ENCODE measurements at places on chromosomes 1 and 21.

DNA sequence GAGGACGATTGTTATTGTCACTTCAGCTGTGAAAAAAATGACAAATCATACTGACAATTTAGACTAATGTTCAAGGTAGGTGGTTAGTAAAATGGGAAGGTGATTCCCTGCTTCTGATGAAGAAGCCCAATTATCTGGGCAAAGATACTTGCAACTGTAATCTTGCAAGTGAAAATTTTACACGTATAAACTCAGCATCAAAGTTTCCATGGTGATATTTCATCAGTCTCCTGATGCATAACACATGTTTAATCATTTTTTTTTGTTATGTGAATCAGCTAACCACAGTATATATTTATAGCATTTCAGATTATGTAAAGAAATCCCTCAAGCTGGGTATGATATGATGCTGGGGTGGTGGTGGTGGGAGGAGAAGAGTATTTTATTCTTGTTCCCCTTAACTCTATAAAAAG lies 16.4 kb upstream of the KCNK1 start:
- DNase-seq: no peak

DNA sequence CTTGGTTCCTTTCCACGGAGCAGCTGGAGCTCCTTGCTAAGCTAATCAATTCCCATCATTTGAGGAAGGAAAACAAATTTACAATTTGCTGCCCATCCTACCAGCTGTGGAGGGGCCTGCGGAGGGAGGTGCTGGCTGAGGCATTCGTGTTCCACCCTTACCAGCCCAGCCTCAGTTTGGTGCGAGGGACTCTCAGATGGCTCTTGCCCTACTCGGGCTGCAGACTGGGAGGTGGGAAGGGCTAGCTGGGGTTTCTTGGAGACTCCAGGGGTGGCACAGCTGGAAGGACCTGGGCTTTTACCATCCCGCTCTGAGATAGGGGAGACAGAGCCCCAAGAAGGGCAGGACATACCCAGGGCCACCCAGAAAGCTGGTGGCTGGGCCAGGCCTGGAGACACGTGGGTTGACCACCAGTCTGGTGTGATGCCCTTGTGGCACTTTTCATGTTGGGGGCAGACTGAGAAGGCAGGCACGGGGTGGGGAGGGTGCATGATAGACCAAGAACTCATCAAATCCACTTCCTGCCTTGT lies 17.7 kb downstream of the DISP3 start:
- DNase-seq: no peak

GRCh38 chr1:92992054-92992453 lies 30.8 kb upstream of the DIPK1A start:
- DNase-seq: no peak

DNA sequence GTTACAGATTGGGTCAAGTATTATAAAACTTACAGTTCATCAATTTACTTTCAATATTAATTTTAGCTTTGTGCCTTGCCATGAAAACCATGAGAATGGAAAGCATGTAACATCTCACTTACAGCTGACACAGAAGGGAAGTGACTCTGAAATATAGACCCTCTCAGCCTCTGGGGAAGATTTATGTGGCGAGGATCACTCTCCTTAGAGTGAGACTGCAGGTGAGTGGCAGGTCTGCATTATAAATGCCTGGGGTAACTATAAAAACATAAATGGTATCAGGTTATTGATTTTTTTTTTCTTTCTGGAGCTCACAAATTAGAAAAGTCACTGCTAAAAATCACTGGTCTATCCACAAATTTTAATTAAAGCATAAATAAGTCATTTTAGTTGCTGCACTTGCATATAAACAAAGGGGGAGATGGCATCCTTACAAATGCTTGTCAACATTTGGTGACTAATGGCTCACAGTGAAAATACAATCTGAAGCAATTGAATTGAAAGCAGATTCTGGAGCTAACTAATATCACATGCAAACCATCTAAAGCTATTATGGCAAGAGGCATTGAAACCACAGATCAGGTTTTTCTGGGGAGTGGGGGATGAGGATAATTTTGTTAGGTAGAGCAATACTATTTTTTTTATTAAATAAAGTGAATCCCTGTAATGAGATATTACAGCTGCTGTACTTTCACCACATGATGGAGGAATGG lies 200.9 kb downstream of the TM2D1 start:
- no peak for DNase-seq

GRCh38 chr1:221310180-221310579 lies 430.9 kb downstream of the HLX start:
- DNase-seq: no peak

GRCh38 chr1:83511146-83511726 lies 487.7 kb downstream of the TTLL7 start:
- no peak for DNase-seq

DNA sequence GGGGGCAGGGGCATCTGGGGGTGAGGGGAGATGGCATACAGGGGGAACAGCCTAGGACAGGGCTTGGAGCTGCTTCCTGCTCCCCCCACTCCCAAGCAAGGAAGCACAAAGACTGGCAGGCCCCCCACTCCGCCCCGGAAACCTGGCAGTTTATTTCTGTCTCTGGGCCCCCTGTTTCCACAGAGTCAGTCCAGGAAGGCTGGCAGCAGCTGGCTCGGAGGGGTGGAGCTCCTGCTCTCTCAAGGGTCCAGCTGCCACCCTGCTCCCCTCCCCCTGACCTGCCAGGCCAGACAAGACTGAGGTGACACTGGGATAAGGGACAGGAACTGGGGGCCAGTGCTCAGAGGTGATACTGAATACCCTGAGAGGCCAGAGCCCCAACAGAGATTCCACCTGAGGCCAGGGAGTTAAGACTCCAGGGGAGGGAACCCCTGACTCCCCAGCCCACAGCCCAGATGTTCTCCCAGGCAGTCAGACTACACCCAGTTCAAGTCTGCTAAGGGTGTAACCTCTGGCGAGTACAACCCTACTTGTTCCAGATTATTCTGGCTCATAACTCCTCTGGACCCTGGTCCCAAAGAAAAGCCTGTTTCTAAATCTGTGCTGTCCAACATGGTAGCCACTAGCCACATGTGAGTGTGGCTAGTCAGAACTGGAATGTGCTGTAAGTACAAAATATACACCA lies 26.3 kb downstream of the AHDC1 start:
- DNase-seq: no peak

GRCh38 chr1:27257155-27257554 lies 22.7 kb downstream of the WDTC1 start:
- no peak for DNase-seq

DNA sequence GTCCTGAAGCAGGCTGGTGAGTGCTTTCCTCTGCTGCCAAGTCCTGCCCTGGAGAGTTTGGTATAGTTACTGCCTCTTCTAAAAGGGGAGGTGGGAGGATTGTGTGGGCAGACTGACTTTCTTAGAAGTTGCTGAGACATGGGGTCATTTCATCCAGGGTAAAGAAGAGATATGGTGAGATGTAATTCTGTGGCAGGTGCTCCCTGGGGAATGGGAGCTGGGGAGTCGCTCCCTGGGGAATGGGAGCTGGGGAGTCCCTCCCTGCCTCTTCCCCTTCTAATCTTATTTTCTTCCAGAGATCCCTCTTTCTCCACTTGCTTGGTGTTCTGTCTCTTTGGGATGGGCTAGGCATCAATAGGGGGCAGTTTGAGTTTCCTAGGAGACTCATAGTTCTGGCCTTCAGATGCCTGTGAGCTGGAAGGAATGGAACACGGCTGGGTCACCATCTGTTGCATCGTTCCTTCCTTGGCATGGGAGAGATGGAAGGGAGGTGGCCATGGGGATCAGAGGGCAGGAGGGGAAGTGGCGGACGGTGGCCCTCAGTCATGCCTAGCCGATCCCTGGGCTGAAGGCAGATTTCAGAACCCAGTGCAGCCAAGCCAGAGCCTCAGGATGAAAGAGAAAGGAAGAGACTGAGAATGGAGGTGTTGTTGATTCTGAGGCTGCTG lies 59.0 kb downstream of the NFASC start:
- no peak for DNase-seq

- DNase-seq: peak; percentile 38
Observed at GRCh38 chr1:28668956-28669723, 556 bp downstream of the GMEB1 start.

GRCh38 chr1:2596530-2597333 lies 10.2 kb downstream of the PRXL2B start:
- no peak for DNase-seq

DNA sequence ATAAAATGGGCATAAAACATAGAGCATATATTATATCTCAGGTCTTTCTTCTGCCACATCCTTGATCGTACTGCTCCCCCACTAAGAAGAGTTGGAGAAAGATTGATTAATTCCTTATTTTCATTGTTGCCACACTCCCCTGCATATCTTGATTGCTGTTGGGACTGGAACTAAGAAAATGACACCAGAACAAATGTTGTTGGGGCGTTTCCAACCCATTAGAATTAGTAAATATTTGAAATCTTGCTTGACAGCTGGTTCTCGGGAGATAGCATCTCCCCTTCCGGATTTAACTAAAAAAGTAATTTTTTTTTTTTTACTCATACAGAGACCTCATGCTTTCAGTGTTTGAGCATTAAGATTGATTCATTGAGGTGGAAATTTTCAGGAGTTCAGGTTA lies 493.0 kb upstream of the PLXNA2 start:
- DNase-seq: no peak

- no peak for DNase-seq
Observed at GRCh38 chr1:6582370-6582769, 2.6 kb downstream of the ZBTB48 start.

DNA sequence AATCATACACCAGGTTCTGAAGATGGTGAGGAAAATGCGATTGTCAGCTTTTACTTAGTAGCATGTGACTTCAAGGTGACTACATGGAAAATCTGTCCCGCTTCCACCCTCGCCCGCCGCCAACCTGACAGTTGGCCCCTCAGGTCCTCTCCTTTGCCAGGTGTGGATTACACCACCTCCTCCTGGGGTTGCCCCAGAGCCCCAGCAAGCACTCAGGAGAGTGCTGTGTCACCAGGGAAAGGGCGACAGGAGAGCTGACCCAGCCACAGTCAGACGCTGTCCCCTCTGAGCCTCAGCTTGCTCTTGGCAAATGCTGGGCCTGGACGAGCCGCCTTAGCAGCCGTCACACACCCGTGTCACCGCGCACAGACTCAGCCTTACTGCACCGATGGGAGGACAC lies 17.9 kb downstream of the PTTG1IP start:
- no peak for DNase-seq

GRCh38 chr1:112445596-112445995 lies 49.6 kb downstream of the CTTNBP2NL start:
- no peak for DNase-seq

DNA sequence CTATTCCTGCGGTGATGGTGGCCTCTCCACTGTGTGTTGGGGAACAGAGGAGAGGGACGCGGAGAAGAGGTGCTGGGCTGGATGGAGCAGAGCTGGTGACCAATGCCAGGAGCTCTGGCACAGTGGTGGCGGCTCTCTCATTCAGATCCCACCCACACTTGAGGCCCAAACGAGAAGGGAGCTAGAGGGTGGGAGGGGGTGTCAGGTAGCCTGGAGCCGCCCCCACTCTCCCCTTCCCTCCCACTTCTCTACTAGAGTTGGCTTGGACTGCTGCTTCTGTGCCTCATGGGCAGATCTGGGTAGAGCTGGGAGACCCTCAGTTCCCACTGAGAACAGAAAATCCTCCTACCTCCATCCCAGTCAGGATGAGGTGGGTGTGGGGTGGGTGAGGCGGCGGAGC lies 3.5 kb downstream of the TTC39A start:
- no peak for DNase-seq

- no peak for DNase-seq
Observed at GRCh38 chr1:204170494-204171155, 4.5 kb upstream of the REN start.

DNA sequence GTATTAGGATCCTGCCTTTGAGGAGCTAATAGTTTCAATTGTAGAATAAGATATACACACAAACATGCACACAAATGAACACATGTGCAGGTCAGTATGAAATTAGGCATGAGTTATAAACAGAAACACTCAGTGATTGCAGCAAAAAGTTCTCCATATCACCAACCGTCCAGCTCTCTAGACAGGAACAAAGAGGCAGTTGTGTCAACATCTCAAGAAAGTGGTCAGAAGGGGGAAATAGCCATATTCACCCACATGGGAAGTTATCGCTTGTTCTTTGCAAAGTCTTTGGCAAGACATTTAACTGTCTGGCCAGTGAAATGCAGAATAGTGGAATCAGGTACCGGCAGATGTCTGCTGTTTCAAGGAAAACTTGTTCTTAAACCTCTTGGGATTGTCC lies 29.4 kb upstream of the PIGC start:
- DNase-seq: no peak

DNA sequence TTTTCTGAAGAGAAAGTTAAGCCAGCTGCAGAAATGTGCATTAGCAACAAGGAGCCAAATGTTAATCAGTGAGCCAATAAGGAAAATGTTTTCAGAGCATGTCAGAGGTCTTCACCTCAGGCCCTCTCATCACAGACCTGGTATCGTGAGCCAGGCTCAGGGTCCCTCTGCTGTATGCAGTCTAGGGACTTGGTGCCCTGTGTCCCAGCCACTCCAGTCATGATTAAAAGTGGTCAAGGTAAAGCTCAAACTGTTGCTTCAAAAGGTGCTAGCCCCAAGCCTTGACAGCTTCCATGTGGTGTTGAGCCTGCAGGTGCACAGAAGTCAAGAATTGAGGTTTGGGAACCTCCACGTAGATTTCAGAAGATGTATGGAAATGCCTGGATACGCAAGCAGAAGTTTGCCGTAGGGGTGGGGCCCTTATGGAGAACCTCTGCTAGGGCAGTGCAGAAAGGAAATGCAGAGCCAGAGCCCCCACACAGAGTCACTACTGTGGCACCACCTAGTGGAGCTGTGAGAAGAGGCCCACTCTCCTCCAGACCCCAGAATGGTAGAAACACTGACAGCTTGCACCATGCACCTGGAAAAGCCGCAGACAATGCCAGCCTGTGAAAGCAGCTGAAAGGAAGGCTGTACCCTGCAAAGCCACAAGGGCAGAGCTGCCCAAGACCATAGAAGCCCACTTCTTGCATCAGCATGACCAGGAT lies 1128.7 kb downstream of the AMY1C start:
- no peak for DNase-seq

DNA sequence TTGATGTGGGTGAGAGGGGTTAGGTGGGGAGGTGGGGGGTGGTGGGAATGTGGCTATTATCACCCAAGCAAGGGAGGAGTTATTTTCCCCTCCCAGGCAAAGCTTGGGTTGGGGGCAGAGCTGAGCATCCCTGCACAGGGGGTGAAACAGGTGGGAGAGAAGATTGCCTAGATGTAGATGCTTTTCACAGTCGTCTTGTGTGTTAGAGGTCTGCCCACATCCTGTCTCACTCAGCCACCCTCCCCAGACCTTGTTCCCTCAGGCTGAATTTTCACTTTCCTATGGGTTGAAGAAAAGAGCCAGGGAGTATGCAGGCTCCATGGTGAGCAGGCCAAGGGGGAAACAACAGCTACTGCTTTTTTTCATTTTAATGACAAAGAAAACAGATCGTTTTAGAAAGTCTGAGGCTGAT lies 223.5 kb downstream of the KIF26B start:
- DNase-seq: no peak

DNA sequence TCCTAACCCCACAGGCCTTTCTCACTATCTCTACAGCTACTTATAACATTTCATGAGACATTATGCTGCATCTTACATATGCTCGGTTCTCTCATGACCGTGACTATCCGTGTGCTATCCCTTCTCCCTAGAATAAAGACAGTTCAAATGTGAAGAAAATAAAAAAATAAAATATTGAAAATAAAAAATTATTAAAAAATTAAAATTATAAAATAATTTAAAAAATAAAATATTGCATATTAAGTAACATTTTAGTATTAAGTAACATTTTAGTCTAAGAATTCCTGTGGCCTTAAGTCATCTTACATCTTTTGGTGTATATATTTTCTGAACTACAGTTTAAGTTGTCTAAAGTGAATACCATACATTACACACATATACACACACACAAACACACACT lies 415.5 kb downstream of the DPYD start:
- DNase-seq: no peak

GRCh38 chr1:66253330-66253921 lies 280.5 kb upstream of the SGIP1 start:
- DNase-seq: no peak
